ENCODE measurements at places on chromosomes 11 and 22.

- DNase-seq: no peak
Measured at GRCh38 chr11:17471501-17471900, 5.1 kb downstream of the ABCC8 start.

DNA sequence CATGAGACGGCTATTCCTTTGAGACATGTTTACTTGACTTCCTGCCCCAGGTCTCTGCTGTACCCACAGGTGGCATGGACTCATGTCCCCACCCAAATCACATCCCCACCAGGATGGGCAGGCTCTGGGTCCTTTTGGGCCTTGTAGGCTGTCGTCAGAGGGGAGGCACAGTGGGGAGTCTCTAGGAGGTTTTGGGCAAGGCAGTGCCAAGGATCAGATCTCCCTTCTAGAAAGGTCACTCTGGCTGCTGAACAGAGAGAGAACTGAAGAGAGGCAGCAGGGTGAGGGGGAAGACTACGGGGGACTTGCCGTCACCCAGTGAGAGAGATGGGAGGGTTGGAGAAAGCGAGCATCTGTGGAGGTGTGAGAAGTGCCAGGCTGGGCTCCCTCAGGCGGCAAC lies 4.6 kb upstream of the KCNQ1OT1 start:
- DNase-seq: no peak

- no peak for DNase-seq
Measured at GRCh38 chr11:85828640-85828978, 17.7 kb upstream of the SYTL2 start.

GRCh38 chr11:65445604-65446445 lies 23.2 kb downstream of the NEAT1 start:
- no peak for DNase-seq

- peak; percentile 90 for DNase-seq
Measured at GRCh38 chr11:67629386-67630227, at the start of gene NUDT8. TSS of gene NUDT8 (minus strand) at chr11:67629937. CDS start at chr11:67629911, 26 bp downstream.

- no peak for DNase-seq
Measured at GRCh38 chr11:299081-299891, at the start of gene IFITM5. TSS of gene IFITM5 (minus strand) at chr11:299526. CDS start at chr11:299490, 36 bp downstream.

DNA sequence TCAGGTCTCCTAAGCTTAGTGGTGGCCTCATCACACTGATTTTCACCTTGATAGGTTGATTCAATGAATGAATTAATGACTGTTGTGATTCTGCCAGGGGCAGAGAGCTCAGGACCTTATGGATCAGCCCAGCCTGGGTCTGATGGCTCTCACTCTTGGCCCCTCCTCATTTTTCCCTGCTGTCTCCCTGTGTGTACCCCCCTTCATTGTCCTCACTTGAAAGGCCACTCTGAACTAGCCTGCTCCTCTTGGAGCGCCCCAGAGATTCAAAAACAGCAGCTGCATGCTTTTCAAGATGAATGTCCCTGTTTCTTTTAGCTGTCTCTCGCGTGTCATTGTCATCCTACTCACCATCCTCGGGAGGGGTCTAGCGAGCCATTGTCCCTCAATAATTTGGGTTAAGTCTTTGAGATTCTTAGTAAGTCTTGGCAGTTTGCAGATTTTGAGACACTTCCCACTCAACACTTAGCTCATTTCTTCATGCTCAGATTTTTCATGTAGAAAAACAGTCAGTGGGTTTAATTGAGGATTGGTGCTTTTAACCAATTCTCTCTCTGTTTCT lies 42.5 kb upstream of the MICAL2 start:
- no peak for DNase-seq

DNA sequence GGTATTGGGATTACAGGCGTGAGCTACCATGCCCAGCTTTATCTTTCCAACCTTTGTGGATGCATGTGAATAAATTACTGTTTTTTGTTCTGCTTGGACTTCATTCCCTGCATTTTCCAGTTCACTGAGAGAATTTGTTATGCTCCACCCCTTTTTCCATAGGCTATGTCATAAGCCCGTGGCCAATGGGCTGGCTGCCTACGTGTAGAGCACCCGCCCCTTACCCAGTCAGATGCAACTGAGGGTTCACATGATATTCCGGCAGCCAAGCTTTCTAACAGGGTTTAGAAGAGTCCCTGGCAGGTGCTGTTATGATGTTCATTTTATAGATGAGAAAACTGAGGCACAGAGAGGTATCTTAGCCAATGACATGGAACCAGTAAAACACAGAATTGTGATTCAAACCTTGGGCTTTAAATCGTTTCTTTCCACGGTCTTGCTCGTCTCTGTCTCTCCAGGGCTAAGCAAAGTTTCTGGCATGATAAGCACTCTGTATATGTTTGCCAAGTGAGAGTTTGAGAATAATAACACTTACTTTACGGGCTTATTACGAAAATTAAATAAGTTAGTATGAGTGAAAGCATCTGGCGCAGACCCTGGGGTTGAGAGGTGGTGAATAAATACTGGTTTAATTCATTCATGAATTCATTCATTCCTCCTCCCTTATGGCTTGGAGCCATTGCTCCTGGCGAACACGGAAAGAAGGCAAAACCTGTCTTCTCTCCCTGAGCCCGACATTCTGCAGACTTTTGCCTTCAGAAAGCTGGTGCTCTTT lies 42.4 kb upstream of the RASD2 start:
- no peak for DNase-seq

DNA sequence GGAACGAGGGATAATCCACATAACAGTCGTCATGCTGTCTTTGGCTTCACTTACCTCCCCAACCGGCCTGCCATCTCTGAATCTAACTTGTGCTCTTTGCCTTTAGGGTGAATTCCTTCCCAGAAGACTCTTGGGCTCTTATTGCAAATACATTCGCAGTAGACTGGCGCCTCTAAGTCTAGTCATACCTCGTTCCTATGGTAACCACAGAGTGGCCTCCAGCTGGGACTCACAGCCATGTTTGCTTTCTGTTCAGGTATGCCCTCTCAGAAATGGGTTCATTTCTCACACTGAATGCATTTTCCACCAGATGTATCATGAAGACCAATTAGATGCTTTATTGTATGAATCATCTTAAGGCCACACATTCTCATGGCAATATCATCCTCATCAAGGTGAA lies 112.7 kb downstream of the FAR1 start:
- DNase-seq: no peak

GRCh38 chr22:22237521-22237920 lies 7.1 kb upstream of the VPREB1 start:
- no peak for DNase-seq

- no peak for DNase-seq
Measured at GRCh38 chr11:2731130-2732125, 31.6 kb upstream of the KCNQ1OT1 start.

- peak; percentile 69 for DNase-seq
Measured at GRCh38 chr11:9972989-9973388, 309.1 kb downstream of the SWAP70 start.

- no peak for DNase-seq
Measured at GRCh38 chr11:67572747-67573419, 10.7 kb upstream of the GSTP1 start.

DNA sequence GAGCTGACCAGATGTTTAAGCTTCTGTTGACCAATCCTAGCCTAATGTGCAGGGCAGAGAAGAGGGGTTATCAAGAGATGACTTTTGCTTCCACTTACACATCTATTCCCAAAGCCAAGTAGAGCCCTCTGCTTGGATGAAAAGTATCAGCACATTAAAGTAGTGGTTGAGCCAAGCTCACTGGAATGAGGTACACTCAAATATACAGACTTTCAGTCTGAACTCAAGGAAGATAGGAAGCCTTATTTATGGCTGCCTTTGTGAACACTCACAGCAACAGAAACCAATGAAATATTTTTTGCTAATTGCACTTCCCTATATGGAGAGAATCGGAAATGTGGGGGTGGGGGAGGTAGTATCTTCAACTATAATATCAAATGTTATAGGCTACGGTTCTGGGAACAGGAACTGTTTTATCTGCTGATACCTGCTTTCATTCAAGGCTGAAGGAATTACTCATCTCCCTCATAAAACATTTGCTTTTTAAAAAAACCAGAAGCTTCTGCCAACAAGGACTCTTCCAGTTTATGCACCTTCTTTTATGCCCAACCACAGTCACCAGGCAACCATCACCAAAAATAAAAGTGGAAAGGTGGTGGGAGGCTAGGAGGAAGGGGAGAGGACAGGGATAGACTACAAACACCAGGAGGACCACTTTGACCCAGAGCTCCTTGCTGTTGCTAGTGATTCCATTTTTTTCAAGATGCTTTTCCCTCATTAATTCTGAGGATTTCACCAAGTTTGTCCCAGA lies 91.2 kb downstream of the CLPB start:
- DNase-seq: no peak

DNA sequence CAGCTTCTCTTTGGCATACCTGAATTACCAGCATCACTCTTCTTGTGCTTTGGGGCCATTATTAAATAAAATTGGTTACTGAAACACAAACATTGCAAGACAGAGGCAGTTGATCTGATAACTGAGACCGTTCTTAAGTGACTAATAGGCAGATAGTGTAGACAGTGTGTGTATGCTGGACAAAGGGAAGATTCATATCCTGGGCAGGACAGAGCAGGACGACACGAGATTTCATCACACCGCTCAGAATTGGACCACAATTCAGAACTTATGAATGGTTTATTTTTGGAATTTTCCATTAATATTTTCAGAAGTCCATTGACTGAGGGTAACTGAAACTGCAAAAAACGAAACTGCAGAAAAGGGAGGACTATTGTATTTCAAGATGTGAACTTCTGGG lies 68.6 kb downstream of the LDLRAD3 start:
- DNase-seq: no peak

DNA sequence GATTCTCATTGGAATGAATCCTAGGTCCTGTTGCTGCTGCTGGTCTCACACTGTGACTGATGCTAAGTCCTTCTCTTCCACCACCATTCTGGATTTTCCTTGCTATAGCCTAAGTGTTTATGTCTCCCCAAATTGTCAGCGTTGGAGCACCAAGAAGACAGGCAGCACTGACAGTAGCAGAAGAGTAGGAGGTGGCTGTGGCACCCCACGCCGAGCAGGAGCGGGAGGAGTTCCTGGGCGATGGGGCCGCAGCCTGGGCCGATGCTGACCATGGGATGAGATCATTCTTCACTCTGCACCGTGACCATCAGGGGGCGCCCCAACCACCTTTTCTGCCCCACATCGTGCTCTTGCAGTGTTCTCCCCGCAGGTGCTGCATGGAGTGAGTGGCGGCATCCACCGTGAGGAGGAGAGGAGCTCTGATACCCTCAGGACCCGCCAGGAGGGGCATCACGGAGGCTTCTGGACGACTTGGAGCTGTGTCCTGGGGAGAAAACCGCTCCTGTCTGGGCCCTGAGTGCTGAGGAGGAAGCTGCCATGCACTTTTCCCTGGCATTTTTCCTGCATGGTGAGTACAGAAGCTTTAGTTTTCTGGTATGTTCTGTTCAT lies 57.0 kb downstream of the LRRC74B start:
- DNase-seq: peak; percentile 83

- no peak for DNase-seq
Measured at GRCh38 chr22:47690166-47690565, 927.7 kb downstream of the TBC1D22A start.

- DNase-seq: no peak
Measured at GRCh38 chr11:131982154-131982553, 611.7 kb downstream of the NTM start.

GRCh38 chr11:132472411-132473172 lies 1059.7 kb downstream of the OPCML start:
- DNase-seq: no peak

- no peak for DNase-seq
Measured at GRCh38 chr22:30029512-30029911, 50.8 kb upstream of the HORMAD2 start.

DNA sequence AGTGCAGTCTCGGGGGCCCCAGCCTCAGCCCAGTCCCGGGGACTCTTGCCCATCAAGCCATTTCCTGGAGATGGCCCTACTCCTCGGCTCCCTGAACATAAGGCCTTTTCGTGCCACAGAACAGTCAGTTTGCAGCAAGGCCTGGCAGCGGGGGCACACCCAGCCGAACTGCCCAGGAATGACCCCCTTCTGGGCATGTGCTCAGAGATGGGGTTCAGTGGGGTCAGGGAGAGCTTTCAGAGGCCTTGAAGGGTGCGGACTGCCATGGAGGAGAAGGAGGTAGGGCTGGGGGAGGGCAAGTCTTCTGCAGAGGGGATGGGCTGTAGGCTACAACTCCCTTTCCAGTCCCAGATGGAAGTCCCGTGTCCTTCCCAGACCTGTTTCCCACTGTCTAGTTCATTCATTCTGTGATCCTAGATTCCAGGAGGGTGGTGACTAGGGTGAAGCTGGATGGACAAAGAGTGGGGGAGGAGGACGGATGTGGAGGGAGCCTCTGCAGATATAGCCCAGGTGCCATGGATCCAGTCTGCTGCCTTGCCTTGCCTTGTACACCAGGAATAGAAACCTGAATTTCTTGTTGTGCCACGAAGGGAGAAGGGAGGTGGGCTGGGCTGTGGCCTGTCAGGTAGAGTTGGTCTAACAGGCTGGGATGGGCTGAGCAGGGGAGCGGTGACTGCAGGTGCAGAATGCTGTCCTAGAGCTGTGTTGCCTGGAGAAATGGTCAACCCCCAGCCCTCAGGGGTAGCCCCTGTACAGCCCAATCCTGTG lies 14.2 kb upstream of the OMP start:
- no peak for DNase-seq

DNA sequence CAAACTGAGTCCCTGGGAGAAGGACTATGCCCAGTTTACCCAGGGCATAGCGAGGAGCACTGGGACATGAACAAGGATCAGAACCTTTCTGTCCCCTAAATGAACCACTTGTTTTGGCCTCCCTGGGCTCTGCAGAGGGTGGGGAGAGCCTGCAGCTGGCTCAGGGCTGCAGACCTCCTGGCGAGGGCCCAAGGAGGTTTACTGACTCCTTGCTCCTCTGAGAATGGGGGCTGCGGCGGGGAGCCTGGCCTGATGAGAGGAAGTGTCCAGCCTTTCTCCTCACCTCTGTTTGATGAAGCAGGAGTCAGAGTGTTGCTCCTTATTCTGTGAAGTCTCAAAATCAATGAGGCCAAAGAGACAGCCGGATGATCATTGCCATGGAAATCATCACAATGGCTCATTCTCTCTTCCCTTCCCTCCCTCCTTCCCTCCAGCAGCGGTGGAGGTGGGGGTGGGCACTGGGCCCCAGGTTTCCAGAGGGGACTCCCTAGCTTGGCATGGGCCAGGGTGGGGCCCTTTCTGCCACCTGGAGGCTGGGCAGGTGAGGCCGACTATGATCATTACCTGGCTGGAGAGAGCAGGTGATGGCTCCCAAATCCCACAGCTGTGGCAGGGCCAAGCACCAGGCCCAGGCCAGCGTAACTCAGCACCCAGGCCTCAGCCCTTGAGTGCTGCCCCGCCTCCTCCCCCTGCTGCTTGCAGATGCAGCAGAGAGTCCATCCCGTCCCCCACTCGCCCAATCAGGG lies 169.7 kb downstream of the CEP164 start:
- no peak for DNase-seq

DNA sequence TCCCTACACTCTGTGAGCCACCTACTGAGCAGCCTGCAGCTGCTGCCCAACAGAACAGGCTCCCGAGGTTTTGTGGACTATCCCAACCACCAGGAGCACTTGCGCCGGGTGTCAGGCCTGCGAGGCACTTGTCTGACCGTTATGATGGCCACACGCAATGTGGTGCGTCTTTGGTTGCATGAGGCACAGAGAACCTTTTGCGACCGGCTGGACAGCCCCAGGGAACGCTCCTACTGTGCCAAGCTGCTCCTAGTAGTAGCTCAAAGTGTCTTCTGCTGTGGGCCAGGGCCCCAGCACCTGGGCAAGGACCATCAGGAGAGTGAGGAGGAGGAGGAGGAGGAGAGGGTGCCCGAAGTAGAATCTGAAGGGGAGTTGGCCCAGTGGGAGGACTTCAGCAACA lies 46.4 kb downstream of the RRP8 start:
- no peak for DNase-seq
